ENCODE measurements at places on chromosomes 13 and 19. TPM values are rescaled to one million over a fixed set of nuclear protein-coding genes. Genes with fewer than 3 reads are reported as not detected.

The SIGLEC8 gene
- not detected for total RNA-seq

The PRSS57 gene
- total RNA-seq = not detected

The DIAPH3 gene
- total RNA-seq = 8.9 TPM

The CD70 gene
- total RNA-seq = 0.25 TPM

The SOX21 gene
- total RNA-seq = not detected

The DCT gene
- total RNA-seq = not detected

The NBEA gene
- total RNA-seq = 4.0 TPM
